ENCODE measurements at places on chromosomes 16 and 17.
A peak's percentile ranks its signal among the peaks of the same experiment; 100 is the strongest.

- peaks cover 4% of the 10 kb centered on the region for H3K27me3 ChIP-seq
- H3K4me3 ChIP-seq, result peak overlapping the region; percentile 87
- peak; percentile 73 for DNase-seq
- H3K27ac ChIP-seq, result peak overlapping the region; percentile 99
Observed at GRCh38 chr16:75108792-75109731, 7.5 kb downstream of the LDHD start.

GRCh38 chr16:3964686-3965290 is 84.3 kb upstream of the CREBBP start:
- H3K4me3 ChIP-seq, result no peak overlapping the region
- H3K36me3 ChIP-seq, result peaks cover 9% of the 10 kb centered on the region
- H3K27me3 ChIP-seq, result peaks cover 4% of the 10 kb centered on the region
- no peak for DNase-seq
- peak overlapping the region; percentile 98 for H3K27ac ChIP-seq
- peaks cover 11% of the 10 kb centered on the region for H3K4me1 ChIP-seq

GRCh38 chr16:1317479-1318267 is 8.2 kb downstream of the UBE2I start:
- peak overlapping the region; percentile 84 for H3K27ac ChIP-seq
- no peaks in the 10 kb centered on the region for H3K27me3 ChIP-seq
- H3K4me1 ChIP-seq, result peaks cover 3% of the 10 kb centered on the region

DNA sequence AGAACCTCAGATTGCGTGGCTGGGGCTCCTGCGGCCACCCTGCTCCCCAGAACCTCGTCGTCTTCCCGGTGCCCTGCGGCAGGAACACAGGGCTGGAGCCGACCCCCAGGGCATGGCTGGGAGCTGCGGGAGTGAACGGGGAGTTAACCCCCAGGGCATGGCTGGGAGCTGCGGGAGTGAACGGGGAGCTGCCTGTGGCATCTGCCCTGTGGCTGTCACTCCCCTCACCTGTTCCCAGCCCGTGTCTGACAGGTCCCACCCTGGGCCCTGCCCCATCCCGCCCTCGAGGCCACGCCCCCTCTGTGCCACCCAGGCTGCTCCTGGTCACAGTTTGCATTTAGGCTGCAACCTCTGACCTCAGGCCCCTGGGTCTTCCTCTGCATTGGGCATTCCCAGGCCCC is 39.4 kb upstream of the ACSF3 start:
- no peak for DNase-seq
- no peaks in the 10 kb centered on the region for H3K27me3 ChIP-seq
- H3K4me3 ChIP-seq, result no peak overlapping the region
- H3K36me3 ChIP-seq, result no peaks in the 10 kb centered on the region
- peaks cover 2% of the 10 kb centered on the region for H3K4me1 ChIP-seq
- no peak overlapping the region for H3K27ac ChIP-seq

GRCh38 chr17:50275279-50275678 is 1.0 kb downstream of the TMEM92 start:
- peaks cover 56% of the 10 kb centered on the region for H3K27me3 ChIP-seq
- no peak overlapping the region for H3K27ac ChIP-seq
- H3K4me3 ChIP-seq, result no peak overlapping the region
- no peak for DNase-seq
- peaks cover 12% of the 10 kb centered on the region for H3K4me1 ChIP-seq
- peaks cover 11% of the 10 kb centered on the region for H3K36me3 ChIP-seq

- DNase-seq, result no peak
- H3K27me3 ChIP-seq, result no peaks in the 10 kb centered on the region
- peak overlapping the region; percentile 93 for H3K27ac ChIP-seq
Observed at GRCh38 chr17:74742153-74742515, 5.1 kb downstream of the RAB37 start.

GRCh38 chr16:85437166-85438052 is 175.7 kb upstream of the GSE1 start:
- H3K36me3 ChIP-seq, result no peaks in the 10 kb centered on the region
- H3K4me3 ChIP-seq, result no peak overlapping the region
- no peak for DNase-seq

DNA sequence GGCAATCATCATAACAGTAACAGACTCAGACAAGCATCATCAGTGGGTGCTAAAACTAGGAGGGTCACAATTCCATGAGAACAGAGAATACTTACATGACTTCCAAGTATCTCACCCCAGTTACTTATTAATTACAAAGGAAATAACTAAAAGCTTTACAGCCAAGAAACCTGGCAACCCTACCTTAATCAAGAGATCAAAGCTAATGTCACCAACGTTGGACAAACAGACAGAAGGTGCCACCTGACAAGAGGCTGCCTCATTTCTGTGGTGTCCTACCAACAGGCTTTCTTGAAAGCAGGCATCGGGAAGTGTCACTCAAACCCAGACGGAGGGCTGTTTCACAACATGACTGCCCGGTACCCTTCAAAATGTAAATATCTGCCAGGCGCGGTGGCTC is 84.6 kb downstream of the RMI2 start:
- no peaks in the 10 kb centered on the region for H3K4me1 ChIP-seq
- no peak overlapping the region for H3K4me3 ChIP-seq
- no peaks in the 10 kb centered on the region for H3K36me3 ChIP-seq
- H3K27me3 ChIP-seq, result peaks cover 19% of the 10 kb centered on the region
- DNase-seq, result no peak

- peaks cover 15% of the 10 kb centered on the region for H3K4me1 ChIP-seq
- H3K27me3 ChIP-seq, result no peaks in the 10 kb centered on the region
- H3K4me3 ChIP-seq, result no peak overlapping the region
- peaks cover 3% of the 10 kb centered on the region for H3K36me3 ChIP-seq
Observed at GRCh38 chr17:19386051-19386929, 700 bp downstream of the MFAP4 start.

Measured in T-helper 17 cell (primary cell).